GM23248 (cell line): ENCODE measurements at places on chromosomes 5 and 9.
A peak's percentile ranks its signal among the peaks of the same experiment; 100 is the strongest.

GRCh38 chr5:169695919-169696490 is 58.9 kb downstream of the DOCK2 start:
- peak; percentile 99 for DNase-seq

GRCh38 chr5:97383996-97384395 is 200.9 kb upstream of the RIOK2 start:
- DNase-seq: peak; percentile 68

GRCh38 chr5:74396913-74397622 is 243.5 kb downstream of the ENC1 start:
- DNase-seq: no peak

DNA sequence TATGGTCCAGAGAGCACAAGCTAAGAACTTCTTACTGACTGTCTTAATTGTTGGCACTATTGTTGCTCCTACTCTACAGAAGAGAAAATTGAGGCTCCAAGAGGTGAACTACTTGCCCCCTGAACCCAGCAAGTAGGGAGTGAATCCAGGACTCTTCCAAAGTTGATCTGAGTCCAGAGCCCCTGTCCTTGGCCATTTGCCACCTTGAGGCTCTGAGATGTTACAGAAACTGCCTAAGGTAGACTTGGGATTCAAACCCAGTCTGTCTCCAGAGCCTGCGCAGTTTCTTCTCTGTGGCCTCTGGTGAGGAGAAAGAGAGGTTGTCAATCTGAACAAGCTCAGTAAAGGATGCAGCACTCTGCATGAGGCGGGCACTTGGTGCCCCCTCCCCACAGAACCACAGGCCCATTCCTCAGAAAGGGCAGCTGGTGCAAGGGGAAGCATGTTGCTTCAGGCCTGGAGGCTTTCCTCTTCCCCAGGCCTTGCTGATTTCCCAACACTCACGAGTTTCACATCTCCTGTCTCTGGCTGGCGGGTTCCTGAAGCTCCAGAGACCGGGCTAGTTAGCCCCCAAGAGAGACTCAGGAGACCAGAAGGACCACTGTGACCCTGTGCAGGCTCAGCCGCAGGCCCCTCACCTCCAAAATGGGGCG is 2.9 kb upstream of the LCP2 start:
- no peak for DNase-seq

GRCh38 chr9:110691002-110691549 is 22.5 kb downstream of the MUSK start:
- peak; percentile 18 for DNase-seq

DNA sequence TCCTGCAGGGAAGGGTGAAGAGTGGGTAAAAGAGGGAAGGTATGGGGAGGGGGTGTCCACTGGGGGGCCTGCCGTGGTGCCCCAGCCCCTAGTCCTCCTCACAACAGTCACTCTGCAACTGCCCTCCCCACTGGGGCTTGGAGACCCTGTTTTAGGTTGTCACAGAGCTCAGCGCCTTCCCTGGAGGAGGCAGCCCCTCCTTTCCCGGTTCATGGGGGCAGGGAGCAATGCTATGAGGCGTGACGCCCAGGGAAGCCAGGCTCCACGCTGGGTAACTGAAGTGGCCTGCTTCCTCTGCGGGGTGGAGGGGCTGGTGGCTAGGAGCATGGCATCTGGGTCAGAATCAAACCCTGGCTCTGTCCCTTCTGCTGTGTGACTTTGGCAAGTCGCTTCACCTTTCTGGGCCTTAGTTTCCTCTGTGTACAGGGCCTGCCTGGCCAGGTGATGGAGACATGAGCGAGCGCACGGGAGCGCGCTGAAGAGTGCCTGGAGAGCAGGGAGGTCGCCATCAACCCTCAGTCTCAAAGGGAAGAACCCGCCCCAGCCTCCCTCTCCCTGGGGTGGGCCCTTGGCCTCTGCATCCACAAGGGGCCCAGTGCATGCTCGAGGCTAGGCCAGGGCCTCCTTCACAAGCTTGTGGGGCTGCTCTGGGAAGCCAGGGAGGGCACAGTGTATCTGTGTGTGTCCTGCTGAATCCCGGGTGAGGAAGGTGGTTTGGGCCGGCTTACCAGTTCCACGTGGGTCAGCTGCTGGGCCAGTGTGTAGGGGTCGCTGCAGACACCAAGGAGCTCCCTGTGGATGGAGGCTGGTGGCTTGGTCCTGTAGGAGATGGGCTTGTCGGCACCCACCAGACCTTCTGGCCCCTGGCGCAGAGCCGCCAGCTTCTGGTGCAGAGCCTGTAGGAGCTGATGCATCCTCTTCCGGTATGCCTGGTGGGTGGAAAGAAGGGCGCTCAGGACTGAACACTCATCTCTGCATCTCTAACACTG is 56.4 kb upstream of the RNF130 start:
- DNase-seq: no peak

DNA sequence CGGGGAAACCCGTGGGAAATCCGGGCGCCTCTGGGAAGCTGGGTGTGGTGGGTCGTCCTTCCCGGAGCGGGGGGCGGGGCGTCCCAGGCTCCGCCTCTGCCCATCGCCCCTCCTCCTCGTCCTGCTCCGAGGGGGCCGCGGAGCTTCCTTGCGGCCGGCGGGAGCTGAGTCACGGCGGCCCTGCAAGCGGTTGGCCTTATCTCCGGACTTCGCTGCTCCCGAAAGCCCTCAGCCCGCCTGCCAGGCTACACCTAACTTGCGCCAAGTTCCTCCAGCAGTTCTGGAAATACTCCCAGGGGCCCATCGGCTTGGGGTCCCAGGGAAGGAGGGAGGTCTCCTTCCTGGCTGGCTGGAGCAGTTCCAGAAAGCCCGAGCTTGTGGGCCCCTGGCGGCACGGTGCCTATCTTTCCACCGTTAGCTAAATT is 54.1 kb upstream of the CDKN2AIPNL start:
- DNase-seq: peak; percentile 97

- DNase-seq: peak; percentile 27
These were observed 68.8 kb upstream of the PPP2R2B start for GRCh38 chr5:146947181-146947941.

DNA sequence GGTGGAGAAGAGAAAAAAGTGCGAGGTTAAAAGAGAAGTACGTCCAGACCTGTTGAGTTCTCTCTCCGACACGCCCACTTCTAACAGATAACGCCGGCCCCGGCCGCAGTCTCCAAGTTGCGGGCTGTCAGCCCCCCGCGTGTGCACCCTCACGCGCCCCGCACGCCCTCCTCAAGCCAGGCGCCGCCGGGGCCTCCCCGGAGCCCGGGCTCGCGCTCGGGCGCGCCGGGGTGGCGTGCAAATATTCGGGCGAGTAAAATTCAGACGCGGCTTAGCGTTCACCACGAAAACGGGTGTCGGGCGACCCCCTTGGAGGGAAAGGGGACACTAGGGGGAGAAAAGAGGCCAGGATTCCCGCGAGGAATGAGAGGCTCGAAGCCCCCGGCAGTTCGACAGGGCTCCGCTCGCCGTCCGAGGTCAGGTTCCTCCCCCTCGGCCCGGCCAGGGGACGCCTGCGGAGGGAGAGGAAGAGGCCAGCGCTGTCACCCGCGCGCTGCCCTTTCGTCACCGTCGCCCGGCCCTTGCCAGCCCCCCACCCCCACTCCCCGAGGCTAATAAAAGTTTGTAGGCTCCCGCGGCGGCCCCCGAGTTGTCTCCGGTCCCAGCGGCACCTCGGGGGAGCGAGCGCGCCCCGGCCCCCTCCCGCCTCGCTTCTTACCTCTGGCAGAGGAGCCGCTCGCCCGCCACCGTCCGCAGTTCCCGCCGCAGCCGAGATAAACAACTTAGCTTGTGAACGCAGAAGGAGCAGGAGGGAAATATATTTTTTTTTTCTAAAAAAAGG is 743 bp downstream of the NR3C1 start:
- DNase-seq: peak; percentile 72

GRCh38 chr9:19513671-19514275 is 105.0 kb downstream of the ACER2 start:
- no peak for DNase-seq

DNA sequence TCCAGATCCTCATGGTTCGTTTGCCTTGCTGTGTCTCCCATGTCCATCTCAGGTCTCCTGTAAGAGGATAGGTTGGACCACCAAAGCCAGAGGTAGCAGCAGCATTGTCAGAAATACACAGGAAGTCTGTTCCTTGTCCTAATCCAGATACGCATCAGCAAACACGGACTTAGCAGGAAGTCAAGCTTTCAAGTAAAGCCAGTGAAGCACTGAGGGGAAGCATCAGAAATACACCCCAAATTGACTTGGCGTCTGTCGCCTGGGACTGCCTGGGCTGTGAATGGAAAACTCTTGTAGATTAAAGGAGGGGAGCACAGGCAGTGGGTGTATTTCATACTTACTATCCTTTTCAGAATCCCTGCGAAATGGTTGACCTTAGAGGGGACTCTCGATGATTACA is 171.3 kb downstream of the PSAT1 start:
- DNase-seq: no peak
